Activated T-cell treated with anti-CD3 and anti-CD28 coated beads, Interleukin-2, amount 50 U/mL, for 4 hours (primary cell): ENCODE measurements at places on chromosomes 11 and 22. TPM values are rescaled to one million over a fixed set of nuclear protein-coding genes. Genes with fewer than 3 reads are reported as not detected.

GRCh38 chr11:30991802-30992512 is 377.6 kb downstream of the DCDC1 start:
- DNase-seq = no peak

DNA sequence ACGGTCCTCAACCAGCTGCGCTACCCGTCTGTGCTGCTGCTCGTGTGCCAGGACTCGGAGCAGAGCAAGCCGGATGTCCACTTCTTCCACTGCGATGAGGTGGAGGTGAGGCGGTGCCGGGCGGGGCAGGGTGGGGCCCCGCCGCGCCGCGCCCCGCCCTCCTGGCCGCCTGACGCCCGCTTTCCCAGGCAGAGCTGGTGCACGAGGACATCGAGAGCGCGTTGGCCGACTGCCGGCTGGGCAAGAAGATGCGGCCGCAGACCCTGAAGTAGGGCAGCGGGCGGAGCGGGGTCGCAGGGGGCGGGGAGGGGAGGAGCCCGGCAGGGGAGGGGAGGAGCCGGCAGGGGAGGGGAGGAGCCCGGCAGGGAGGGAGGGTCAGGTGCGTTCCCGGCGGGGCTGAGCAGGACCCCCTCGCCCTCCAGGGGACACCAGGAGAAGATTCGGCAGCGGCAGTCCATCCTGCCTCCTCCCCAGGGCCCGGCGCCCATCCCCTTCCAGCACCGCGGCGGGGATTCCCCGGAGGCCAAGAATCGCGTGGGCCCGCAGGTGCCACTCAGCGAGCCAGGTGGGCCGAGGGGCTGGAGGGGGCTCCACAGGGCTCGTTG is 14.7 kb downstream of the EPS8L2 start:
- peak; percentile 46 for DNase-seq

DNA sequence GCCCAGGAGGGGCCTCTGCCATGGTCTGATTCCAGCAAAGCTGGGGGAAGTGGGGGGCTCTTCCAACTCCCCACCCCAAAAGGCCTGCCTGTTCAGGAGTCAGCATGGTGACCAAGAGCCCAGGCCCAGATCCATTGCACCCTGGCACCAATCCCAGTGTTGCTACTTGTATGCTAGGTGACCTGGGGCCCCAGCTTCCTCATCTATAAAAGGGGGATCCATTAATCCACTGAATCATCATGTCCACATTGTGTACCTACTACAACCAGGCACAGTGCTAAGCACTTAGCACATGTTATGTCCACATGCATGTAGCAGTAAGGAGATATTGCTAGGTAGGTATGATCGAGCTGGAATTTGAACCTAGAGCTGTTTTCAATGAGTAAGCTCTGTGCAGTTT is 2.0 kb downstream of the SYT12 start:
- DNase-seq = no peak

DNA sequence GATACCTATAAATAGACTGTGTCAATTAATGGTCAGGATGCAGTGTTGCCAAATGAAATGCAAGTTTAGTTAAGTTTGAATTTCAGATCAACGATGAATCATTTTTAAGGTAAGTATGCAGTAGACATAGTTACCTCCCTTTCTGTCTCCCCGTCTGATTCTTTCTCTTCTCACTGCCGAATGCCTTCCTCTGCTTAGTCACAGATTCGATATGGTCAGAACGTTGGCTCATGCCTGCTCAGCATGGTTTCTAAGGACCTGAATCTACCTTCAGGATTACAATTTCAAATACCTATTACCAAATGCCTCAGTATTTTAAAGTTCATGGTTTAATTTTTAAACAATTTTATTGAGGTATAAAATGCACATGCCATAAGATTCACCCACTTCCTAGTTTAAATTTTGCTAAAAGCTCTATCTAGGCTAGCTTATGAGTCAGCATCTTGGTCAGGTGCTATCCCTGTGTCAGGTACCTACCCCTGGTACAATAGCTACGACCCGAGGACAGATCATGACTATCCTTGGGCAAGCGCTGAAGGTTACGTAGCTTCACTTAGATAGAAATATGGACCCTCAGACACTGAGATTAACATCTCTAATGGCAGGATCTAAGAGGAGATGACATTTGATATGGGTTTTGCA is 78.2 kb upstream of the SPON1 start:
- DNase-seq = no peak

DNA sequence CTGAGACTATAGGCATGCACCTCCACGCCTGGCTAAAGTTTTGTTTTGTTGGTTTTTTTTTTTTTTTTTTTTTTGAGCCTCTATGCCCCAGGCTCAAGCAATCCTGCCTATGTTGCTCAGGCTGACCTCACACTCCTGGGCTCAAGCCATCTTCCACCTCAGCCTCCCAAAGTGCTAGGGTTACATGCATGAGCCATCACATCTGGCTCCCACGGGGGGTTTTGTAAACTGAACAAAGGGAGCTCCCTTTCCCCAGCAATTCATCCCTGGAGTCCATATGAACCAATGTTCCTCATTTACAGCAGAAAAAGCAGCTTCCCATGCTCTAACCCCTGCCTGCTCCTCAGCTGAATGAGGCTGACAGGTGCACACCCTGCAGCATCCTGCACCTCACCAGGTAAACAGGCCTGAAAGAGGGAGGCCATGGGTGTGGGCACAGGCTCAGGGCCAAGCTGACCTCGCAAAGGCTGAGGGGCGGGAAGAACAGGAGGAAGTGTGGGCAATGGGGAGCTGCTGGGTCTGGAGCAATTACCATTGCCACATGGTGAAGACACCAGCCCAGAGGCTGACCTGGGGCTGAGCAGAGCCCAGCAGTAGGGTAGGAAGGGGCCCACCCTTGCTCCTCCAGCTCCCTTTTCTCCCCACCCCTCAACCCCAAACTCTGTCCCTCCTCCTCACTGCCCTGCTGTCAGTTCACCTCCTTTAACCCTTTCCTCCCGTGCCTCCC is 58.2 kb downstream of the RBX1 start:
- no peak for DNase-seq

GRCh38 chr11:87437133-87437843 is 399.6 kb downstream of the TMEM135 start:
- DNase-seq = no peak

GRCh38 chr11:61486779-61487178 is 21.8 kb upstream of the LRRC10B start:
- no peak for DNase-seq

- DNase-seq = no peak
Observed at GRCh38 chr22:43483266-43483665, 71.5 kb downstream of the MPPED1 start.

DNA sequence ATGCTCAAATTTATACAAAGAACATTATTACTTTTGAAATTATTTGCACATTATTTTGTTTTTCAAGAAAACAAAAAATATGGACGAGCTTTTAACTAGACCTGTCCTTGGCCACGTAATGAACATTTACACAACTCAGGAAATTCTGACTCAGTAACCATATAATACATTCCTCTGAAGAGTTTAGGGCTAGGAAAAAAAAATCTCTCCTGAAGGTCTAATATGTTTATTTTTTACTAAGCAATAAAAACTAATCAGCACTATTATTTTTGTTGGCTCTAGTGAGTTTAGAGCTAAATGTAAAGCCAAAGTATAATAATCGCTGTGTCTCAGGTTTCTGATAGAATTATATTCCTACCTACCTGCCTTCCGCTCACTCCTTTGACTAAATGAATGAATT is 187.5 kb downstream of the SWAP70 start:
- no peak for DNase-seq

- DNase-seq = peak; percentile 74
Observed at GRCh38 chr22:38051900-38052862, 5.0 kb upstream of the PICK1 start.

DNA sequence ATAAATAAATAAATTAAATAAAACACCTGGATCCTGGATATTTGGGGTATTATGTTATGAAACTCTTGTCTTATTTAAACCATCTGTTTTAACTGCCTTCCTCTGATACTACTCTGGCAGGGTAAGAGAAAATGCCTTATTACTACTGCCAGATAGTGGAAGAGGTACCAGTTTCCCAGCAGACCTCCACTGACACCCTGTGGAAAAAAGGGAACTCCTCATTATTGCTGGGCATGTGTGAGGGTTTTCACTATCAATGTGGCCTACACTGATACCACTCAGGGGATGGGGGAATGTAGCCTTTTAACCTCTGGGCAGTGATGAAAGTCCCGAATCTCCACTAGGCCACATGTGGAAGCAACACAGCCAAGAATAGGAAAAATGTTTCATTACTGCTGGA is 121.0 kb downstream of the LUZP2 start:
- DNase-seq = no peak

DNA sequence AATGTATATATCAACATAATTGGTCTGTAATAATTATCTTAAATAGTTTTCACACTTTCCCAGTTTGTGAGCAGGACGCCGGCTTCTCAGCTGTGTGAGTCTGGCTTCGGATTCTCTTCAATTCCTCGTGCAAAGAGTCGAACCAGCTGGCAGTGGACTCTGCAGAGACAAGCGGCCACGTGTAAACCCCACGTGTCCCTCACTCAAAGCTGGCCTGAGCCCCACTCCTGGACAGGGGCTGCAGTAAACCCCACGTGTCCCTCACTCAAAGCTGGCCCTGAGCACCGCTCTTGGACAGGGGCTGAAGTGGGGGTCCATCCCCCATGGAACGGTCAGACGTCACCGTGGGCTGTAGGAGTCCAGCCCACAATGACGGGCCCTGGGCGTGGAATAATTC is 51.0 kb downstream of the CERK start:
- no peak for DNase-seq

- DNase-seq = peak; percentile 59
Observed at GRCh38 chr11:765025-765801, 12.1 kb downstream of the GATD1 start.

- DNase-seq = no peak
Observed at GRCh38 chr11:114295676-114296604, at the start of gene NNMT. Gene NNMT (plus strand): TSS chr11:114296399. CDS start chr11:114296557, 158 bp downstream.

DNA sequence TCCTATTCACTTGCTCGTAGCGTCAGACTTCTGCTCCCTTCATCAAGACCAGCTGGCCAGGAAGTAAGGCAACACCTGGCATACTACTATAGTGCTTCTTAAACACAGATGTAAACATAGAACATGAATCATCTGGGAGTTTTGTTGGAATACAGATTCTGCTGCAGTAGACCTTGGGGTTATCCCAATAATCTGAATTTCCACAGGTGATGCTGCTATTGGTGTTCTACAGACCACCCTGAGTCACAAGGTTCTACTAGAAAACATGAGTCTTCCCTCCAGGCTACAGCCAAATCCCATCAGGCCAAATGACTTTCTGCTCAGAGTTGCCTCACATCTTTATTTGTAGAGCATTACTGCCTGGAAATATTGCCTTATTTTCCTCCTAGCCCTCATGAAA is 175.2 kb downstream of the NELL1 start:
- DNase-seq = no peak

DNA sequence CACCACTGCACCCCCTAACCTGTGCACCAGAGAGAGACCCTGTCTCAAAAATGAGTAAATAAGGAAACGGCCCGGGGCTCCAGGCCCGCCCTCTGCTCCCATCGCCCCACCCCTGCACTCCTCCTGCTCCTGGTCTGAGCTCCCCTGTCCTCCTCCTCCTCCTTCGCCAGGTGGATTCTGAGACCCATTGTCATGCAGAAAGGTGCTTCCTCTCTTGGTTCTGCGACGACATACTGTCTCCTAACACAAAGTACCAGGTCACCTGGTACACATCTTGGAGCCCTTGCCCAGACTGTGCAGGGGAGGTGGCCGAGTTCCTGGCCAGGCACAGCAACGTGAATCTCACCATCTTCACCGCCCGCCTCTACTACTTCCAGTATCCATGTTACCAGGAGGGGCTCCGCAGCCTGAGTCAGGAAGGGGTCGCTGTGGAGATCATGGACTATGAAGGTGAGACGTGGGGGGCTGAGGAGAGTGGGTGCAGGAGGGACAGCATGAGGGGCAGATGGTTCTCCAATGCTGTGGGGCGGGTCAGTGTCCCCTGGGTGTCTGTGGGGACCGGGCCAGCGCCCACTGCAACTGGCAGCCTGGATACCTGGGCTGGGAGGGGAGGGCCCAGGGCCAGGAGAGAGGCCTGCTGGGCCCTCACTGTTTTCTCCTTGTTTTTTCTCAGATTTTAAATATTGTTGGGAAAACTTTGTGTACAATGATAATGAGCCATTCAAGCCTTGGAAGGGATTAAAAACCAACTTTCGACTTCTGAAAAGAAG is 3.1 kb upstream of the APOBEC3D start:
- DNase-seq = no peak

DNA sequence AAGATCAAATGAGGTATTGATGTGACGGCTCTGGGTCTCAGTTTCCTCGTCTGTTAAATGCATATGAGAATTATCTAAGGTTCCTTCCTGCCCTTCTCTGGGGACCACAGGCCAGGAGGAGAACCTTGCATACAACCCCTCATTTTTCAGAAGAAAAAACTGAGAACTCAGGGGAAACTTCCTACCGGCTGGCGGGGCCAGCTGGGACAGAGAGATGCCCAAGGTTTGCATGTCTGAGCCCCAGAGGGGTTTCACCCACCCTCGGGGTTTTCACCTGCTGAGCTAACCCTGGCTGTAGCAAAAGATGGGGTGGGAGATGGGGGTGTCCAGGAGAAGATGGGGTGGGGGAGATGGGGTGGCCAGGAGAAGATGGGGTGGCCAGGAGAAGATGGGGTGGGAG is 4.3 kb downstream of the TNFRSF13C start:
- no peak for DNase-seq

DNA sequence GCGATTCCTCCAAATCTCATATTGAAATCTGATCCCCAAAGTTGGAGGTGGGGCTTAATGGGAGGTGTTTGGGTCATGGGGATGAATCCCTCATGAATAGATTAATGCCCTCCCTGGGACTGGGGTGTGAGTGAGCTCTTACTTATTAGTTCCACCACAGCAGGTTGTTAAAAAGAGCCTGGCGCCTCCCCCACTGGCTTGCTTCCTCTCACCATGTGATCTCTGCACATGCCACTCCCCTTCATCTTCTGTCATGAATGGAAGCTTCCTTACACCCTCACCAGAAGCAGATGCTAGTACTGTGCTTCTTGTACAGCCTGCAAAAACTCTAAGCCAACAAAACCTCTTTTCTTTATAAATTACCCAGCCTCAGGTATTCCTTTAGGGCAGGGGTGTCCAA is 8.8 kb downstream of the RRAS2 start:
- no peak for DNase-seq

DNA sequence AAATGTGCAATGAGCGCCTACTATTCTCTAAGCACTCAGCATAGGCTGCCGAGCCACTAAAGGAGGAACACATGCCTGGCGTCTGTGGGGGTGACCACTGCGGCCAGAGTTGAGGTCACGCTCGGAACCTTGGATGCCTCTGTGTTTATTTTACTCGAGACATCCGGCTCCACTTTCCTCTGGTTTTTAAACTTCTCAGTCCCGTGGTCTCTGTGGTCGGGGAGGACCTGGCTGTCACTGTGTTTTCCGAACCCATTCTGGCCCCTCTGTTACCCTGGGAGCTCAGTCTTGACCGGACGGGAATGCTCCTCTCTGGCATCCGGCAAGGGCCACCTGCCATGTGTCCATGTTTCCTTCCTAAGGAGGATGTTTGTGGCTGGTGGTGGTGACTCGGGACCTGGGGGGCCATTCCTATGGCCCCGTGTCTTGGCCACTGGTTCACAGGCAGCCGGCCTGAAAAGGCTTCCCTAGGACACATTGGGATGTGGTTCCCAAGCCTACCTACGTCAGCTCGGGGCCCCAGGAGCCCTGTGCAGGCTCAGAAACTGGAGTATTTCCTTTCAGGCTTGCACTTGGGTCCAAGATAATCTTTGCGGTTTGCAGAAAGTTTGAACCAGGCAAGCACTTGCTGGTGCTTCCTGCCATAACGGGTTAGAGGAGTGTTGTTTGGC is 46.7 kb upstream of the PARVG start:
- no peak for DNase-seq

Gene OR56A1
- not detected for total RNA-seq

Gene WNT11
- not detected for total RNA-seq

Gene SUSD2
- total RNA-seq = 1.2 TPM

Gene HPX
- total RNA-seq = 2.0 TPM

Gene CCDC89
- total RNA-seq = not detected

Gene SYTL2
- total RNA-seq = 2.7 TPM
